ENCODE measurements at places on chromosomes 12 and 14.

DNA sequence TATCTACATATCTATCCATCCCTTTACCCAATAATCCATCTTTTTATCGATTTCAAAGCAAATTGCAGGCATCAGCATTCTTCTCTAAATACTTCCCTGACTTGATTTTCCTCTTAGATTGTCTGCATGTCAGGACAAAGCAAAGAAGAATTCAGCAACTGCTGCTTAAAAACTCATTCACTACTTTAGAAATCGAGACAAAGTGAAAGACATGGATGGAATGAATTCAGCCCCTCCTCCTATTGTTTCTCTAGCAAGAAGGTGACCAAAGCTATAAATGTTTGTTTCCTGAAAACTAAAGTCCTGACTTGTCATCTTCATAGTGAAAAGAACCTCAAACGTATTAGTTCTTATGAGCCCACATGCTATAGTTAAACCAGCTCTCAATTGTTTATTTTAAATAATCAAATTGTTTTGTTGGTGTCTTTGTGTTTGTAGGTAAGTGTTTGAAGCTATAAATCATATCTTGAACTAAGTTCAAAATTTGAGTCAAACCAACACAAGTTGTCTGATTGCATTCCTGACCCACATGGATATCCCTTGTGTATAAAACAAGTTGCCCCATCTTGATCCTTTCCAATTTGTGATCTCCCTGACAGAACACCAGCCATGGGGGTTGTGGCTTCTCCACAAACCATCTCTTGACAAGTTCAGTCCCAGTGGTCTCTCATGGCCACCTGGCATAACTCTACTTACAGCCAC lies 58.6 kb upstream of the ARHGAP5 start:
- DNase-seq, result no peak

- DNase-seq, result no peak
Measured at GRCh38 chr14:90986510-90986909, 73.9 kb downstream of the RPS6KA5 start.

GRCh38 chr14:55340482-55340881 lies 69.3 kb downstream of the FBXO34 start:
- no peak for DNase-seq

DNA sequence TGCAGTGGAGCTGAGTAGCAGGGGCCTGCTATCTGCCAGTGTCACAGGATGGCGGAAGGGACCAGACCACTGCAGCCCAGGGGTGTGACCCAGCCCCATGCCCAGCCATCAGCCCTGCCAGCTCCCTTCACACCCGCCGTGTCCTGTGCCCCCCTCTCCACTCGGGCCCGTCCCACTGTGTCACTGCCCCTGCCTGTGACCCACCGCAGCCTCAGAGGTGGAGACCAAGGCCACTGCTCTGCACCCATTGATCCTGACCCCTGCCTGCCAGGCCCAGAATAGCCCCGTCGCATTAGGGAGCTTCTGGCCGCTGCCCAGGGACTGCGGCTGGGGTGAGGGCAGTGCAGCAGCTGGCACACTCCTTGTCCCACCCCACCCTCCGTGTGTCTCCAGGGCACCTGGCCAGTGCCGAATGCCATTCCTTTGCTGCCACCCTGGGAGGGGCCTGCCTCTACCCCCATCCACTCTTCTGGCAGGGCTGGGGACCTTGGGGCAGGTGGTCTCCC lies 2.1 kb upstream of the CRIP2 start:
- DNase-seq, result no peak

DNA sequence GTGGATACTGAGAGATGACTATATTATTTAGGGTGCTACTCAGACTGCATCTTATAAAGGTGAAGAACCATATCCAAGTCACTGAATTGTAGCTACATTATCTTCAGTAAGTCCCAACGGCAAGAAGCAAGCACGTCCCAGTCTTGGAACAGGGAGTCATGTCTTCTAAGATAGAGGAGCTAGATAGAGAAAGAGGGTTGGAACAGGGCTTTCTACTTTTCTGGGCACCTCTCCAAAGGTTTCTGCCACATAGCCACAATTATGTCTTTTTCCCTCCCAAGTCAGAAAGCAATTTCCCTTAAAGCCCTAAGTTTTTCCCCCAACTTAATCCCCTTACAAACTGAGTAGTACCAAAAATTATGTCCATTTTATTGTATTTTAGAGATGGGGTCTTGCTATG lies 22.4 kb downstream of the MAPK1IP1L start:
- DNase-seq, result no peak

- no peak for DNase-seq
Measured at GRCh38 chr14:65877624-65878023, 465.1 kb downstream of the FUT8 start.

GRCh38 chr12:100303831-100304230 lies 36.9 kb downstream of the SCYL2 start:
- DNase-seq, result no peak

- peak; percentile 76 for DNase-seq
Measured at GRCh38 chr14:49865431-49865859, 12.9 kb upstream of the NEMF start.

DNA sequence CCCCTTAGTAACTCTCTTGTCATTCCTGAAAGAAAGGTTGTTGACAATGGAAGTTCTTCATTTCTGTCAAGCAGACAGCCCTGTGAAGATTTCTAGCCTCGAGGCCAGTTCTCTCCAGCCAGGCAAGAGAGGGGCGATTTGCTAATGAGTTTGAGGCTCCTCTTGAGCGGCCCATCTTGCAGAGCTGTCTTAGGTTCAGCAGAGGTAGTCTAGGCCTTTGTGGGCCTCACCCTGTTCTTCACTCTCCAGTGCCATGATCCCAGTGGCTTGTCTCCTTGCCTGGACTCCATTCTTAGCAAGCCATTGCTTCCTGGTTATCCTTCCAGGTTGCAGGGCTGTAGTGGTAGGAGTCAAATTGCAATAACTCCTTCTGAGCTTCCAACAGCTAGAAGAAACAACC lies 9.7 kb downstream of the TPH2 start:
- no peak for DNase-seq

- no peak for DNase-seq
Measured at GRCh38 chr12:52742822-52743457, 34.2 kb downstream of the KRT76 start.

DNA sequence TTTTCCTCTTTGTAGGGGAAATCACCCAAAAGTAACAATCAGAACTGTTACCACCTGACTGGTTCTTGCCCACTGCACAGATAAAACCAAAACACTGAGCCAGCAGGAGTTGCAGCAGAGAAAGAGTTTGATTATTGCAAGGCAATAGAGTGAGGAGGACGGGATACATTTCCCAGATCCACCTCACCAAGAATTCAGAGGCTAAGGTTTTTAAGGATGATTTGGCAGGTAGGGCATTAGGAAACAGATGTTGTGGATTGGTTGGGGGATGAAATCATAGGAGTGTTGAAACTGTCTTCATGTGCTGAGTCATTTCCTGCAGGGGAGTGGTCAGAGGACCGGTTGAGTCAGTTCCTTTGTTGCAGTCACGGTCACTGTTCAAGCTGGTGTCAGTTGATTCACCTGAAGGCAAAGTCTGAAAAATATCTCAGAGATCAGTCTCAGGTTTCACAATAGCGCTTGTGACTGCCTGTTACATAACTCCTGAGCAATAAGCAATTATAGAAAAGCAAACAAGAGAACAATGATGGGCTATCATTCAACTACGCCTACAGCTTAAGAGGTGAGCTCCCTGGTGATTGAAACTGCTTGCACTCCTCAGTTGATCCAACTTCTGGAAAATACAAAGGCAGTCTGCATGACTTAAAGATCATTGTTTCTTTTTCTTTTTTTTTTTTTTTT lies 20.3 kb upstream of the AMN1 start:
- DNase-seq, result peak; percentile 42

DNA sequence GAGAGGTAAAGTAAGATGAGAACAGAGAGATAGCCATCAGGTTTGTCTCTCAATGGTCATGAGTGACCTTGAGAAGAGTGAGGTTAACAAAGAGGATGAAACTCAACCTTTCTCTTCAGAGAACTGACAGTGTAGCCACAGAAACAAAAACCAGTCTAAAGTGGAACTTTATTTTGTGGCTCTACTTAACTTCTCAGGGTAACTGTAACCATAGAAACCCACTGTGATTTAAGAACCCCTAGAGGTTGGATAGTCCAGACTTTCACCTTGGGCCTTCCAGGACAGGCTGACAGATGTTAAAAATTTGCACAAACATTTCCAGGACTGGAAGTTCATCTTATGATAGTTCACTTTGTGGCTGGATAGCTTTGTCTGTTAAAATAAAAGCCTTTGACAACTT lies 48.5 kb downstream of the ATP23 start:
- DNase-seq, result no peak

DNA sequence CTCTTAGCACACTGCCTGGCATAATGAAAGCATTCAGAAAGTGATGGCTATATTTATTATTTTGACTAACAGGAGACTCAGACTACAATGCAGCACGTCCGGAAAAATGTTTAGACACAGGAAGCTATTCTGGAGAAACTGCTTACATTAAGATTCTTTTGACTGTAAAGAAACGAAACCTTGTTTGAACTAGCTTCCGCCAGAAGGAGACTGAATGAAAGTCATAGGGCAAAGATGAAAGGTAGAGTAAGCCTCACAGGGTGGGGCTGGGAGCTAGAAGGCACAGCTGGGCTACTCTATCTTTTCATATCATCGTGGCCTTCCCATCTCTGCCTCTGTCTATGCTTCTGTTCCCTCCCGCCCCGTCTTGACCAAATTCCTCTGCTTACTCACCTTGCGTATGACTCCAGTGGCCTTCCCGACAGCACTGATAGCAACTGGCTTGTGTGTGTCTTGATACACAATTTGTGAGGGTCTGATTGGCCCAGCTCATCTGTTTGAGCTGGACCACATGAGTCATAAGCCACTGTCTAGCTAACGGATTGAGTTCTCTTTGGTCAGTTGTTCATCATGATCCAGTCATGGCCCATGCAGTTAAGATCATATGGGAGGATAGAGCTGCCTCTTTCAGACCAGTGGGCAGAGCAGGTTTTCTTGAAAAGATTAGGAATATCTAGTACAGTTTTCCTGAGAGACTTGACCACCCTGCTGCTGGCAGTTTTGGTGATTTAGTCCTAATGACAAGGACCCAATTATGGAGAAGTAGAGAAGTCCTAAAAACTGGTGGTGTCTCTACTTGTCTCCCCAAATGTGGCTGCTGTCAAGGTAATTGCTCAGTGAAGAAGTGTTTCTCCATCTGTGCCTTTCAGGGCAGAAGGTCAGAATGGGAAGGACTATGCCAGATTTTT lies 151.5 kb upstream of the SLC38A2 start:
- no peak for DNase-seq

DNA sequence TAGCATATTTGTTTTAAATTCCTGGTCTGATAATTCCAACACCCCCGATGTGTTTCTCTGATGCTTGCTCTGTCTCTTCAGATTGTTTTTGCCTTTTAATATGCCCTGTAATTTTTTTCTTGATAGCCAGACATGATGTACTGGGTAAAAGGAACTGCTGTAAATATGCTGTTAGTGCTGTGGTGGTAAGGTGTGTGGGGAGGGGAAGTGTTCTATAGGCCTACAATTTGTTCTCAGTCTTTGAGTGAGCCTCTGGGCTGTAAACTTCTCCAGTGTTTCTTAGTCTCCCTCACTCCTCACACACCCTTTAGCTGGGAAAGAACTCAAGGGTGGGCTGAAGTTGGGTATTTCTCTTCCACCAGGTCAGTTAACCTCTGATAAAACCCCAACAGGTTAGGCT lies 147.0 kb upstream of the OR4E1 start:
- no peak for DNase-seq

- no peak for DNase-seq
Measured at GRCh38 chr14:65676361-65677014, 264.0 kb downstream of the FUT8 start.

DNA sequence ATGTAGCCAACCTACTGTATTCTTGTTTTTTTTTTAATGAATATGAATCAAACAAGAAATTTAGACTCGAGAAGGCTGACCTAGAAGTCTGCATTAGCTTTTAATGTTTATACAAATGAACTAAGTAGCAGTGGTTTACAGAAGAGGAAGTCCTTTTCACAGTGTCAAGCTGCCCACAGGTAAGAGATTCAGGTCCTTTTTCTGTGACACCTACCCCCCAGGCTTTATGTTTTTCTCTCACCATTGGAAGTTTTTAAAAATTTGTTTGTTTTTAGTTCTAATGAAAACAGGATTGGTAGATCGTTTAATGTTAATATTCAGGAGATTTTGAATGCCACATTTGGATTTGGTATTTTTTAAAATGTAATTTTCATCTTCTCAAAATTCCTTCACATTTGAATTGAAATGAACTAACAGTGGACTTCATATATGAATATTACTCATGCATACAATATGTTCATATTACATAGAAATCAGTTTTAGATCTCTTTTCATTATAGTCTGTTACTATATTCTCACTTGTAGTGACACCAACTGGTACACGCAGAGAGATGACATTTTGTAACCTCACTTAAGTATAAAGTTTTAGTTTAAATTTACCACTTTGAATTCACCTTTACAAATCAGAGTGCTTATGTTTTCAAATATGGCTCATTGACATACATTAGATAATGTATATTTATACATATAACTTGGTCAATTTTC lies 29.7 kb downstream of the ATF7IP start:
- peak; percentile 58 for DNase-seq

- no peak for DNase-seq
Measured at GRCh38 chr12:51905471-51906429, 1.6 kb upstream of the ACVRL1 start.

- peak; percentile 93 for DNase-seq
Measured at GRCh38 chr14:102594514-102595175, 2.2 kb downstream of the RCOR1 start.

DNA sequence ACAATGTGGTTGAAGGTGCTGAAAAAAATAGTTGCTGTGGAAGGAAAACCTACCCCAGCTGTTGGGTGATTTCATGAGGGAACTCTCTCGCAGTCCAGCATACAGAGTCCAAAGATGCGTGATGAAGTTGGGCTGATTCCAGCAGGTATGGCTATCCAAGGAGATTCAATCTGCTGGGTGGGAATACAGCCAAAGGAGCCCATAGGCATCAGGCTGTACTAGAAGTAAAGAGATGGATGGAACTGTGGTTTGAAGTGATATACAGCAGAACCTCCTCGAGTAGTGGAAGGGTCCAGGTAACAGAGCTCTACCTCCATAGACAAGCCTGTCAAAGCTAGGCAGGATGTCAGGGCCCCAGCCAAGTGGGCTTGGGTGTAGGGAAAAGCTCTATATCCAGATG lies 11.5 kb upstream of the TMTC2 start:
- no peak for DNase-seq

DNA sequence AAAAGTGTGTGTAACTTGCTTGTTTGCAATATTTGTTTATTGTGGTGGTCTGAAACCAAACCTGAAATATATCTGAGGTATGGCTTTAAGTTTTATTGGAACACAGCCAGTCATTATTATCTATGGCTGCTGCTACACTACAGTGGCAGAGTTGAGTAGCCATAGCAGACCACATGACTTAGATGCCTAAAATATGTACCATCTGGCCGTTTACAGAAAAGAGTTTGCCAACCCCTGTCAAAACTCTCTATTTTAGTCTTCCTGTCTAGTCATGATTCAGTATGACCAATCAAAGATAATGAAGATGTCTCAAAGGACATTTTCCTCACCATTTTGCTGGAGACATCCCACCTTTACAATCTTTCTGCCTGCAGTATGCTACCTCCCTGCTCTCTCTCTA lies 242.3 kb downstream of the ANO6 start:
- DNase-seq, result no peak

GRCh38 chr12:151579-151978 lies 62.4 kb downstream of the SLC6A12 start:
- DNase-seq, result no peak
